ENCODE measurements at places on chromosomes 3 and 15. TPM values are rescaled to one million over a fixed set of nuclear protein-coding genes. Genes with fewer than 3 reads are reported as not detected.

- DNase-seq, result no peak
These were observed 299.8 kb upstream of the GPR149 start for GRCh38 chr3:154729741-154730140.

DNA sequence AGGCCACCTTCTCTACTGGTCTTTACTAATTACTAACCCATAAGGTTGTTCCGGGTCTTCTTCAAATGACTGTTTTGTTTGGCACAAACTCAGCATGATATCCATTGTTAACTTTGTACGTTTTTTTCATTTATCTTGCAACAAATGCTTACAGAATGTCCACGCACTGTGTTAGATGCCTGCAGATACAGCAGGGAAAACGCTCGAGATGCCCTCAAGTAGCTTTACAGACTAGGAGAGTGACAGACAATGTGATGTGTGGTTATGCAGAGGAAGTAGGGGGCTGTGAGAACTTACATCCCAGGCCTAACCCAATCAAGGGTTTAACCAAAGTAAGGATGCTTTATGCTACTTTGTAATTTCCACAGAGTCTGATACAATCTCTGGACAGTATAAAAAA is 949 bp upstream of the RFC4 start:
- no peak for DNase-seq

The RBPMS2 gene
- 1.6 TPM for total RNA-seq

DNA sequence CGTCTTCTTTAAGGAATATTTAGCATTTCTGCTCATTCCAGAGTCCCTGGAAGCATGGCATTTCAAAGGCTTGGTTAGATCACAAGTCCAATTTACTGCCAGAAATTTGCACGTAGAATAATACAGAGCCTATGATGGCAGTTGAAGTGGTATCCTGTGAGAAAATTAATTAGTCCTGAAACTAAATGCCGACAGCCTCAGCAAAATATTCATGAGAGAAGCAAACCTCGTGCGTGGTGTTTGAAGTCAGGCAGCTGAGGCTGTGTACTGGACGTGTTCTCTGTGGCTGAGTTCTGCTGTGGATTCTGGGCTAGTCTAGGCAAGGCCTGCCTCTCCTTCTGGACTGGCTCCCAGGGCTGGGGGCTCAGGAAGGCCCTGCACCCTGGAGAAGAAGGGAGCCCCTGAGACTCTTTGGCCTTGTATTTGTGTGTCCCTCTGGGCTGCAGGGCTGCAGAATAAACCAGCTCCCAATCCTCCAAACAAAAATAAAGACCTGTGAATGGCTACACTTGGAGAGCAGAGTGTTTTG is 106.6 kb downstream of the APBA2 start:
- DNase-seq, result no peak

DNA sequence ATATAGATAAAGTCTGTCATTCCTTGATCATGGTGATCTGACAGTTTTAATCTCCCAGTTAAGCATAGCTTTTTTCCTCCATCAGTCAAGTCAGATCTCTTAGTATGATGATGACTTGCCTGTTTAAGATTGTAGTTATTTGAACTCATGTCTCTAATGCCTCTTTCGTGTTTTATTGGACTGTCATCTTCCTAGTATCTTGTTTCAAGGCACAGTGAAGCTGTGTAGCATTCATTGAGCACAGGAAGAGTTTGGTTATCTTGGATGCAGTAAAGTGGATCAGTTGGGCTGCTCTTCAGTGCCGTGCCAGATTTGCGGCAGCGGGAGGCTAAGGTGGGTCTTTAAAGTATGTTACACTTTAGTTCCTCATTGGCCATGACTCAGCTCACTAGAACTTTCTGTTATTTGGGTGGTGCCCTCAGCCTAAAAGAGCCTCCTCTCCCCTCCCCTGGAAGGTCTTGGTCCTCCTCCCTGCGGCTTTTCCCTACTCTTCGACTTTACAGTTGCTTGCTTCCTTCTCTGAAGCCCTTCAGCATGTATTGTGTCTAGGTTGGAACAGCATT is 45.7 kb upstream of the SKOR1 start:
- DNase-seq, result no peak

DNA sequence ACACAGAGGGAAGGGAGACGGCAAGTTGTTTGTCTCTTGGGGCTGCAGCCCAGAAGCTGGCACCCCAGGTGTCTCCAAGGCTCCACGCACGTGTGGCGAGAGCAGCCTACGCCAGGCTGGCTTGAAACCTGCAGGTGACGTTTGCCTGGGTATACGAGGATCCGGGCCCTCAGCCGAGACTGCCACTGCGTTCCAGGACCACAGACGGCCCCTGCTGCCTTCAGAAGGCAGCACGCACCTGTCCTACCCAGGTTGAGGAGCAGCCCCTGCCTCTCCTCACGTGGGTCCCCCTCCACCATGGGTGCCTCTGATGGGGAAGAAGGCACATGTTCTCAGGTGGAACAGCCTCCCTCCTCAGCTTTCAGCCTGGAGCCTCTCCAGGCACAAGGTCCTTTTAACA is 75.3 kb upstream of the PRR20G start:
- no peak for DNase-seq

The RCCD1 gene
- 12.2 TPM for total RNA-seq

DNA sequence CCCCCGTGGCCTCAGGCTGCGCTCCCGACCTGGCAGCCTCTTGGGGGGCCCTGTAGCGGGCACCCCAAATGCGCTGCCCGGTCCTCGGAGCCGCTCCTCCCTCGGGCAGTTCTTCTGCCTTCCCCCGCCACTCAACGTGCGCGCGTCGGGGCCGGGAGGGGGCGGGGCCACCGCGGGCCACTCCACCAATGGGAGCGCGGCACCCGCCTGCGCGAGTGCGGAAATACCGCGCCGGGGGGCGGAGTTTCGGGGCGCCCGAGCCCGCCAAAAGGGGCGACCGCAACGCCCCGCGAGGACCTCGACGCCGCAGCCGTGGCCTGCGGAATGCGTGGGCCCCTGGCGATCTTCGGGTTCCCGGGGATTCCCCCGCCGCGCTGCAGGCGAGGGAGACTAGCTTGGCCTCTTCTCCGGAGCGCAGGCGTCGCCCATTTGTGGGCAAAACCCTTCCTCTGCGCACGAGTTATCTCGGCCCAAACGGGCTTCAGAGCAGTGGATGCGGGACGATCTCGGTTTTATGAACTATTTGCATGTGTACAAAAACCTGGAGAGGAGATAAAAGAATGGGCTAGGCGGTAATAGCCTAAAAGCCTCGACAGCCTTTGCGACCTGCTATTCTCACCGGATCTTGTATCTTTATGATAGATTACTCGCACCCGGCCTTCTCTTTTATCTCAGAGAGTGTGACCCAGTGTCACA is at the start of gene TASOR:
Gene TASOR (minus strand): TSS at position 144 of the 696 bp plus-strand sequence. CDS start 259 bp downstream, outside the sequence.
- DNase-seq, result peak; percentile 89

The INKA1 gene
- total RNA-seq, result 5.0 TPM

The CXCR6 gene
- 2.3 TPM for total RNA-seq

DNA sequence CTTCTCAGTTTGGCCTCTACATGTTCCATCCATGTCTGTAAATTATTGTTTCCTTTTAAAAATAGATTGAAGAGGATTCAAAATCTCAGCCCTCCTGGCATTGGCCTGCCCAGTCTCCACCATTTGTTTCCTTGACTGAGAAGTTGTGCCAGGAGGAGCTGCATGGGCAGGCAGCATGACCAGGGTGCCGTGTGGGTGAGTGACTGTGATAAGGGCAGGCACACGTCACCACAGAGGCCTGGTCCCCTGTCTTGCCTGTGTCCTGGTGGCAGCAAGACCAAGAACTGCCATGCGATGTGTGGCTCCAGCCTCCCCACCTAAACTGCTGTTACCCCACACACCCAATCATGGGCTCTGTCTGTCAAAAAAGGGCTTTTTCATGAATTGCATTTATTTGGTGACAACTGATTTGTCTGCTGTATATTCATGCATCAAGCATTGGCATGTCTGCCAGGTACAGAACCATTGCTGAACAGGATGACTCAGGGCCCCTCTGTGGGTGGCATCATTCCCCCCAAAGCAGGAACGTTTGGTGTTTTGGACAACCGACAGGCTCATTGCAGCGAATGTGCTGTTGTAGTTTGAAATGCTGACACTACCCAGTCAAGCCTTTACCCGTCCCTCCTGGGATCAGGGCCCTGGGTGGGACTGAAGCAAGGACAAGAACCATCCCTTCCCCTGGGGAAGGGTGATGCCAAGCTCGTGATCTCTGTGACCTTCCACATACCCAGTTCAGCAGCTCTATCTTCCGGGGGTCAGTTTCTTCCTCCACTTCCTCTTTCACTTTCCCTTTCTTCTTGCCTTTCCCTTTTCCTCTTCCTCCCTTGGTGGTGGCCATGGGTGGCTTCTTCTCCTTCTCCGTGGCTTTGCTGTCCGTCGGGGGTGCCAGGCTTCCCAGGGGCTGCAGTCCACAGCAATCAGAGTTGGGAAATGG is 51.6 kb downstream of the TRPM1 start:
- DNase-seq, result no peak

The SACM1L gene
- 39.6 TPM for total RNA-seq

The GABRR3 gene
- not detected for total RNA-seq

DNA sequence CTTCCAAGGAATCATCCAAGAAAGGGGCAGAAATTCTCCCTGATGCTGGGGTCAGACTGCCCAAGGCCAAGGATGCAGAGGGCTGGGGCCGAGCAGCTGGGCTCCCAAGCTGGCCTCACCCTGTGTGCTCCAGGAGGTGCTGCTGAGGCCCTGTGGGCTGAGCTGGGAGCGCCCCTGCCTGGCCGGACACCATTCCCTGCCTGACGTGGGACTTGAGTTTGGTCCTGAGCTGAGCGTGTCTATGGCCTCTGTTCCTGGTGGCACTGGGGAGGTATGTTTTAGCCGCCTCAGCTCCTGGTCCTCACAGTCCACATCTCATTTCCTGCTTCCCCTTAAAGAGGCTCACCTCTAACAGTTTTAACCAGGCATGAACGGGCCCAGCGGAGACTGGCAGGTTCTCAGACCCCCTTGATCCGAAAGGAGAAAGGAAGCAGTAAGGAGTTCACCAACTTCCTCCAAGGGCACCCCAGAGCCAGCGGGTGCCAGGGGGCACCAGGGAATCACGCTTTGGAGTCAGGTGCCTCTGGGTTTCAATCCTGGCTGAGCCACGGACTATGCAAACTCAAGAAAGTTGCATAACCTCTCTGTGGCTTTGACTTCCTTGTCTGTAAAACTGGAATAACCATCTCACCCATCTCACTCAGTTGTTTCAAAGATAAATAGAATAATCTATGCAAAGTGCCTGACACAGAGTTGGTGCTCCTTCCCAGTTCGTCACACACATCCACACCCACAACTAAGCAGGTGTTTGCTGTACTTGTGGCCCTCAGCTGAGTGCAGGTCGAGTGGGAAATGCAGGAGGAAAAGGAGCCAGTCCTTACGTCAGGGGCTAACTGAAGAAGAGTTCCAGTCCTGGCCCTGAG is 48.6 kb downstream of the SLC12A8 start:
- no peak for DNase-seq

The RPL35A gene
- total RNA-seq, result 1,835 TPM

DNA sequence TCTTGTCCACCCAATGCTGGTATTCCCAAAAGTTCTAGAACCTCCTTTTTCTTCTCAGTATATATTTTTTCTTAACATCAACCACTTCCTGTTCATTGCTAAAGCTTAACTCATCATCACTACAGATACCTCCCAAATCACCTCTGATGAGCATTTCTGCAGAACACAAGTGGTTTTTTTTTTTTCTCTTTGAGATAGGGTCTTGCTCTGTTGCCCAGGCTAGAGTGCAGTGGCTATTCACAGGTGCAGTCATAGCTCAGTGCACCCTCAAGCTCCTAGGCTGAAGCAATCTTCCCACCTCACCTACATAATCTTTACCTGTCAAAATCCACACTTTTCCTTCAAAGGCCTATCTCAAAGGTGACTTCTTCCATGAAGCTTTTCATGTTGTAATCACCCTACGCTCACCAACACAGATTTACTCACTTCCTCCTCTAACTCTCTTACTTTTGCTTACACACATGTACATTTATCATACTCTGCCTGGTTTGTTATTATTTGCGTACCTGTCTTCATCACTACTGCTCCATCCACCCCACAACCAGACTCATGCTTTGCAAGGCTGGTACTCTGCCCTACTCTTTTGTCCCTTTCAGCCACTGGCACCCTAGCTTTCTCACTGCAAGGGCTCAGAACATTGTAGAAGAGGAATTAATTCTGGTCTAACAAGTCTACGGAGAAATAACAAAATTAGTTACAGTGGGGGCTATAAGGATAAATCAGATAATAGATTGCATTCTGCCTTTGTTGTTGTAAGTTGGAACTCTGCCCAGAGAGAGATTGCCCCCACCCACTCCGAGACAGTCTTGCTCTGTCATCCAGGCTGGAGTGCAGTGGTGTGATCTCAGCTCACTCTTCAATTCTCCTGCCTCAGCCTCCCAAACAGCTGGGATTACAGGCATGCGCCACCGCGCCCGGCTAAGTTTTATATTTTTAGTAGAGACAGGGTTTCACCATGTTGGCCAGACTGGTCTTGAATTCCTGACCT is 27.5 kb downstream of the HERC1 start:
- no peak for DNase-seq

All from ovary (tissue), 10 donors.